ENCODE measurements at places on chromosomes 16 and 17. TPM values are rescaled to one million over a fixed set of nuclear protein-coding genes. Genes with fewer than 3 reads are reported as not detected.

Gene PRR29
- total RNA-seq = 0.30 TPM

Gene CCDC200
- total RNA-seq = not detected

Gene HS3ST2
- total RNA-seq = 0.19 TPM

Gene CFAP97D1
- not detected for total RNA-seq
